ENCODE measurements at places on chromosomes 12 and 14.

GRCh38 chr12:793037-793436, 40.7 kb downstream of the WNK1 start:
- no peak for DNase-seq

DNA sequence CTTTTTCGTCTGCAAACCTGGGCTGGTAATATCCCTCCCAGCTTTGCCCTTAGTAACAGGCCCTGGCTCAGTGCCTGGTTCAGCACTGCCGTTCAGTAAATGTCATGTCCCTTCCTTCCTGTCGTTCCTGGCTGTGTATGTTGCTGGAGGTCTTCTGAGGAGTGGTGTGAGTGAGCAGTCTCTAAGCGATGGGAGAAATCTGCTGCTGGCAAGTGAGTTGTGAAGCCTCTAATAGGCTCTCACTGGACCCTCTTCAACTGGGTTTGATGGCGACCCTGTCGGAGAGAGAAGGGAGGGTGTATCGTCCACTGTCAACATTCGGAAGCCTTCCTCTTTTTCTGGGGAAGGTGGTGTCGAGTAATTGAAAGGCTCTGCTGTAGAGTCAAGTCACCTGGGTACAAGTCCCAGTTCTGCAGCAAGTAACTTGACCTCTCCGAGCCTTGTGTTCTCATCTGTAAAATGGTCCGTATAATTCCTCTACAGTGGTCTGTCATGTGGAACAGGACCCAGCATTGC, 62.8 kb downstream of the HRK start:
- no peak for DNase-seq

- DNase-seq, result no peak
Observed at GRCh38 chr12:79441534-79441933, 249.2 kb downstream of the PAWR start.

DNA sequence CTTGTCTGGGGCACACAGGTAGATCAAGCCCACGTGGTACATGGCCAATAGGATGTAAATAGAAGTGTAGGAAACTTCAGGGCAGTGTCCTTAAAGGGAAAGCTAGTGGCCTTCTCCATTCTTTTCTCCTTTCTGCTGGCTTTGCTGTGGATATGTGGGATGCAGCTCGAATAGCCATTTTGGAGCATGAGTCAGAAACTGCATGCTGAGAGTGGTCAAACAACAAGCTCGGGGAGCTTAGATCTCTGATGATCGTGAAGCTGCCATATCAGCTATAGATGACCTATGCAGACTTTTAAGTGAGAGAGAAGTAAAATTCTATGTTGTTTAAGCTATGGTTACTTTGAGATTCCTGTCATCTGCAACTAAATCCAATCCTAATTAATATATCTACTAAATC, 241.3 kb upstream of the DAAM1 start:
- no peak for DNase-seq

- DNase-seq, result no peak
Observed at GRCh38 chr12:131353826-131354225, 357.1 kb upstream of the SFSWAP start.

DNA sequence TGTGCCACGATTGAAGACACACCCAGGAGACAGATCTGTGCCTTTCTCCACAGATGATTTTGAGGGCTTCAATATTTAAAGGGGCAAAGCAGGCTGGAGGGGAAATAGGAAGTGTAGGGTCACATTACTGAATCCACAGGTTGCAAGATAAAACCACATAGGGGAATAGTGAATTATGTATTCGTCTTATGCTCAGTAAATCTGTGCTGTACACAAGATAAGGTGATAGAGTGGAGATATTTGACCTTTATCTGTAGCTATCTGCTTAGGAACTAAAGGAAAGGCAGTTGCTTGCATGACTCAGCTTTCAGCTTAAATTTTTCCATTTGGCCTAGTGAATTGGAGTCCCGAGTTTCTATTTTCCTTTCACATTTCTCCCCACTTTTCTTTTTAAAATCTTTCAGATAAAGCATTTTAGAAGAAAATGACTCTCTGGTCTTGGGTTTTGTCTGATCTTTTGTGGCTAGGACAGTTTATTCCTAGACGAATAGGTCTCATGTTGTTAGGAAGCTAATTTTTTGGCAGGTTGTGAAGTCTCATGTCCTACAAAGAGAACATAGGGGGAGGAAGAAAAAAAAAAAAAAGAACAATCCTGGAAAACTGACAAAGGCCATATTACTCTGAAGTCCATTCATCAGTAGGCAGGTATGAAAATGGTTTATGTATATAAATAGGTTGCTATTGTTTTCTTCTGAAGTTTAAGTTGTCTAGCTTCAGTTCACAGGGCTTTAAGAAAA, 55.4 kb downstream of the FBXO33 start:
- no peak for DNase-seq

GRCh38 chr14:77580477-77580876, 36.0 kb downstream of the SPTLC2 start:
- no peak for DNase-seq

DNA sequence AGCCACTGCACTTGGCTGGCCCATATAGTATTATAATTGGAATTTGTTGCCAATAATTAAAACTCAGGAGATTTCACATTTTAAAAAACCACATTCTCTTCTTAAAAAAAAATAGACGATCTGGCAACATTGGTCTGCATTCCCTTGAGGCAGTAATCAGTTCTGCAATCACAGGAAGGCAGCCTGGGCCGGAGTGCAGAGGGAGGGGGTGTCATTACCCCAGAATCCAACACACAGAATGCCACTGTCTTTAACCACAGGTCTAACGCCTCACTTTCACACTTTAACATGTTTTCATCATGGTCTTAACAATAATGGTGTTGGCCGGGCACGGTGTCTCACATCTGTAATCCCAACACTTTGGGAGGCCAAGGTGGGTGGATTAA, 100.1 kb downstream of the SCARB1 start:
- no peak for DNase-seq

DNA sequence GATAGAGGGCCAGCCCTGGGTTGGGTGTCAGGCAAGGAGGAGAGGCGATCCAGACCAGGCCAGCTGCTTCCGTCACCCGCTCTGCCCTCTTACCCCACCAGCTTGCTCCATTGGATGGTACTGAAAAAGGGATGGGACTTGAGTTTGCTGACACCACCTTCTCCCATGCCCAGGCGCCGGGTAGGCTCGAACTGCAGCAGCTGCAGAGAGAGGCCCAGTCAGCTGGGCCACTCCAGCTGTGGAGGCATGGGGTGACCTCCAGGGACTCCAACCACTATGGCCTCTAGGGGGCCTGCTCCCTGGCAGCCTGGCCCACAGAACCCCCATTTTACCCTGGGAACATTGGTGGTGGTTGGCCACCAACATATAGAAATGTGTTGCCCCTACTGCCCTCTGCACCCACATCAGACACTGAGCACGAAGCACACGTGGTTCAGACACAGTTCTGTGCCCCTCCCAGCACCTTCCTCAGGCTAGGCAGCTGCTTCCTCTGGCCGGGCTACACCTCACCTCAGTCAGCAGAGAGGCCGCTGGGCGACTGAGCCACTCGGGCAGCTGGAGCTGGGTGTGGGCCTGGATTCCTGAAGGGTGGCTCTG, 16.0 kb downstream of the RPS6KL1 start:
- DNase-seq, result no peak

DNA sequence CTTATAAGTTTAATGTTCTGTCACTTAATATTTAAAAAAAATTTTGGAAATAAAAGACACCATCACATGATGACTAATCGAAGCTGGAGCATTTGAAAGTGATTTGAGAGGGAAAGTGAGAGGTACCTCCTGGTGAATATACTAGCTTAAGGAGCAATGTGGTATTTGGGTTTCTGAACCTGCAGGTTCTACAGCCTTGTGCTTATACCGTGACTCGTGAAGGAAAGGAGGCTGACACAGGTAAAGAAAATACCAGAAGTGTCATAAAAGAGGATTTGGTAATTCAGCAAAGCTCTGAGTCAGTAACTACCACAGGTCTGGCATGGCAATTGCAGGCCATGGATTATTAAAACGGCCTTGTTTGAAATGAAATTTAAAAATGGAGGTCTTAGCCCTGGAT, 151.0 kb downstream of the SLC38A4 start:
- DNase-seq, result no peak

GRCh38 chr12:8446642-8447547, 8.9 kb upstream of the CLEC6A start:
- no peak for DNase-seq

DNA sequence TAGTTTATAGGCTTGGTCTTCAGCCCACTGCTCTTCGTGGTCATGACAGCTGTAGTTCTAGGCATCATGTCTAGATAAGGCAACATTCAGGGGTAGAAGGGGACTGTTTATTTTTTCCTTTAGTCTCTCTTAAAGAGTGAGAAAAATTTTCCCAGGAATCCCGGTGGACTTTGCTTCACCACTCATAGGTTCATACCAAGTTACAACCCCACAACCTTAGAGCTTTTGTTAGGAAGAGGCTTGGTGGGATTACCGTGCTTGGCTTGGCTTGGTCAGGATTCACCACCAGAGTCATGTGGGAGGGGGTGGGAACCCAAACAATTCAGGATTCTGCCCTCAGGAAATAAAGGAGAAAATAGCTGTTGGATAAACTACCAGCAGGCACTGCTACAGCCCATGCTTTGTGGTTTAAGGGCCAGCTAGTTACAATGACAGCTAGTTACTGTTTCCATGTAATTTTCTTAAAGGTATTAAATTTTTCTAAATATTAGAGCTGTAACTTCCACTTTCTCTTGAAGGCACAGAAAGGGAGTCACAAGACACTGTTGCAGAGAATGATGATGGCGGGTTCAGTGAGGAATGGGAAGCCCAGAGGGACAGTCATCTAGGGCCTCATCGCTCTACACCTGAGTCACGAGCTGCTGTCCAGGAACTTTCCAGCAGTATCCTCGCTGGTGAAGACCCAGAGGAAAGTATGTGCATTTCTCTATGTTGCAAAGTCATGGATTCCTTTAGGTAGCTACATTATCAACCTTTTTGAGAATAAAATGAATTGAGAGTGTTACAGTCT, 25.9 kb upstream of the PAPLN start:
- DNase-seq, result no peak

DNA sequence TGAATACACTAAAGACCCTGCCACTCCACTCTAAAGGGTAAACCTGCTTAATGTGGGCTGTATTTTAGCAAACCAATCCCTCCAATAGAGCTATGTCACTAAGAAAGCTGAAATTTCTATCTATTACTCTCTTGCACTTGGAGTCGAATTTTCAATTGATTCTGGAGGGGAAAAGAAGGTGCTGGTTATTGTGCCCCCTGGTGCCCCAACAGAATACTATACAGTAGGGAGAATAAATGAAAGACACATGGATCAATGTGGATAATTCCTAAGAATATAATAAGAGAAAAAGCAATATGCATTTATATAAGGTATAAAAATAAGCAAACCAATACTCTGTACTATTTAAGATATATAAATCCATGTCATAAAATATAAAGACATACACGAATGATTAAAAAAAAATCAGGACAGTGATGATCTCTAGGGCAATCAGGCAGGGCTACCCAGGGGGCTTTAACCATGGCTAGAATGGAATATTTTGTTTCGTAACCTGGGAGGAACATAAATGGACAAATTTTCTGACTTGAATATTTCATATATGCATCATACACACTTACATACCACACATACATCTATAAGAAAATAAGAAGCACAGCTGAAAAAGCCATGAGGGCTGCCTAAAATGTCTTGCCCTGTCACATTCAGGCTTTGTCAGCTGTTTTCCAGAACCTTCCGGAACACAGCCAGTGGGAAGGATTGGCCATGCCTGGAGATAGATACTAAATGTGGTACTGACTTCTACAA, 54.4 kb downstream of the EFCAB11 start:
- no peak for DNase-seq

GRCh38 chr12:20368114-20368650, at the start of gene PDE3A:
PDE3A (plus strand) TSS chr12:20368537; CDS start chr12:20369285, 748 bp downstream.
- DNase-seq, result no peak

DNA sequence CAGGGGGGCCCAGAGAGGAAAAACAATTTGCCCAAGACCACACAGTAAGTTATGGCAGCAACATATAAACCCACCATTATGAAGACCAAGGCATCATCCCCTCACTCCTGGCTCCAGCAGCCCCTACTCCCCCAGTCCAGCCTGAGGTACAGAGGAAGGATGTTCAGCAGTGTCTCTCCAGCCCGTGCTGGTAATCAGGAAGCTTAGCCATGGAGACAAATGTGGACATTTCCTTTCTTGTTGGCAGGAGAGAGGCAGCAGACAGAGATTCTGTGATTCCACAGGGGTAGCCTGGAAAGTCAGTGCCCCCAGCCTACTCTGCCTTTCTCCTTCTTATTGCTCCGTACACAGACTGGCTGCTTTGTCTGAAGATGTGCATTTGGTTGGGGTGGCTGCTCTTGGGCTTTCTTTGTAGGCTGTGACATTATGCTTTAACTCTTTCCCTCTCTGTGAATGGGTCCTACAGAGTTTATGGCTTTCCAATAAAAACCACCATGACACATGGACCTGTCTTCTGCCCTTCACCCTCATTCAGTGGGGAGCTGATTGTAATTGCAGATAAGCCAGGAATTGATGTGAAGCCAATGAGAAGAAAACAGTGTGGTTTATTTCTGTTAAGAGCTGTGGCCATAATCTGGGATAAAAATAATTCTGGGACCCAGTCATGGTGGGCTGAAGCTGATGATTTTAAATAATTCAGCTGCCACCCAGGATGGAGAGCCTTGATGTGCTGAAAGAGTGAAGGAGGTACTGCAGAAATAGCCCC, 3.4 kb downstream of the RPH3A start:
- no peak for DNase-seq

DNA sequence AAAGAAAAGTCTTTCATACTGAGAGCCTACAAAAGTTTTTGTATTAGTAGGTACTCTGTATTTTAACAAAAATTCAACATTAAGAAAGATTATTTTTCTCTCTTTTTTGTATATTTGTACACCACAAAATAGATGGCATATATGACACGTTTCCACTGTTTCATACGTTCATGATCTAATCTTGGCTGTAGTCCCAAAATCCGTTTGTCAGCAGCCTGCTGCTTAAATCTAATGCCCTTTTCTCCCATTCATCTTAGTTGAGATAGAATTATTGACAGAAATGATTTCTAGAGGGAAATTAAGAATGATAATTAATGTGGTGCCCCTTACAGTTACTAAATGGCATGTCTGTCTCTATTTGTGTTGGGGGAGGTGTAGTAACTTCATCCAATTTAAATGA, 140.7 kb upstream of the NOVA1 start:
- DNase-seq, result no peak

GRCh38 chr14:21070610-21071224, 613 bp downstream of the ARHGEF40 start:
- no peak for DNase-seq

GRCh38 chr12:55926738-55927587, 731 bp downstream of the PYM1 start:
- peak; percentile 76 for DNase-seq

- no peak for DNase-seq
Observed at GRCh38 chr12:110317911-110318310, 36.9 kb downstream of the ATP2A2 start.

- DNase-seq, result no peak
Observed at GRCh38 chr12:32198555-32198954, 91.9 kb downstream of the BICD1 start.

Data from stimulated activated CD8-positive, alpha-beta memory T cell treated with anti-CD3 and anti-CD28 coated beads, Interleukin-7, amount 100 ng/mL, for 1 hour (primary cell).